ENCODE measurements at places on chromosomes 6 and 20.

DNA sequence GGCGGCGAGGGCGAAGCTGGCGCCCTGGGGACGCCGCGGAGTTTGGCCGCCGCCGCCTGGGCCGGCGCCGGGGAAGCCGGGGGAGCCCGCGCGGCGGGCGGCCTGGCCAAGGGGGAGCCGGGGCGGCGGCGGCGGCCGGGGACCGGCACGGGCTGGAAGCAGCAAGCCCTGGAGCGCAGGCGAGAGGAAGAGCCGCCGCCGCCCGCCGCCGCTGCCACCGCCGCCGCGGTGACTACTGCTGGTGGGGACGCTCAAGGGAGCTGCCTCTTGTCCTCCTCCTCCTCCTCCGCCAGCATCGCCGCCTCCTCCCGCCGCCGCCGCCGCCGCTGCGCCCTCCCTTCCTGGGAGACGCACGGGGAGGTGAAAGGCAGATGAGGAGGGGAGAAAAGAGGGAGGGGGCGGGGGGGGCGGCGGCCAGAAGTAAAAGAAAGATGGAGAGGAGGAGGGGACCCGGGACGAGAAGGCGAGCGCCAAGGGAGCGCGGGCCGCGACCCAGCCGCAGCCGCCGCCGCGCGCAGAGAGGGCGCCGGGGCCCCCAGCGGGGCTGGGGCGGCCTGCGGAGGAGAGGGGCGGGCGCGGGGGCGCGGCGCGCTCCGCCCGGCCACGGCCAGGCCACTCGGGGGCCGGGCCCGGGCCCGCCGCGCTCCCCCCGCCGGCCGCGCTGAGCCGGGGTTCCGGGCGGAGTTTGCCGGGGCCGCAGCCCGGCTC lies 846 bp downstream of the PDE10A start:
- DNase-seq, result no peak

DNA sequence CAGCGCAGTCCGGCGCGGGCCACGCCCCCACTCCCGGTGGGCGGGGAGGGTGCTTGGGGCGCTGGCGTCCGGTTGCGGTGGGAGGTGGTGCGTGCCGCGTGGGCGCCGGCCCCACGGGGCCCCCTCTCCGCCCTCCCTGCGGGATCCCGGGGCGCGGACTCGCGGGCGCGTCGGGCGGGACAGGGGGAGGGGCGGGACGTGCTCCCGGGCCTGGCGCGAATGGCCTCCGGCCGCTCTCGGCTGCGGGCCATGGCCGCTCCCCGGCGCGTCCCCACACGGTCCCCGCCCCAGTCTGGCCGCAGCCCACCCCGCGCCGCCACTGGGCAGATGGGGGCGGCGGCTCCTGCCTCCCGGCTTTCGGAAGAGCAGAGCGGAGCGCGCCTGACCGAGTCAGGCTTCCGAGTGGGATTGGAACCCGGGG lies 771 bp upstream of the PPP1R3G start:
- DNase-seq, result no peak

DNA sequence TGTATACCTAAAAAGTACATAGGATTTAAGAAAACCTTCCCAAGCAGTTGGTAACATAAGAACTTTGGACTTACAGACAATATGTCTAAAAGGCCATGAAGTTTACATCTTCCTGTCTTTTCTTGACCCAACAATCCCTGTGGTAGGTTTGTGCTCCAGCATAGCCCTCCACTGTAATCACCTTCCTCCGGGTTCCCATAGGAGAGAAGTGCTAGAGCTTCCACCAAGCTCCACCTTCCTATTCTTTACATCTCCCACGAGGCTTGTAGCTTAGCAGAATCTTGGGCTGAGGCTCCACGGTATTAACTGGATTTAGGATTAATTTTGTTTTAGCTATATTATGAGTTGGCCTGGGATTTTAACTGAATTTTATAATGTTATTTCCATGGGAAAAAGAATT lies 23.3 kb downstream of the ADGRG6 start:
- DNase-seq, result no peak

DNA sequence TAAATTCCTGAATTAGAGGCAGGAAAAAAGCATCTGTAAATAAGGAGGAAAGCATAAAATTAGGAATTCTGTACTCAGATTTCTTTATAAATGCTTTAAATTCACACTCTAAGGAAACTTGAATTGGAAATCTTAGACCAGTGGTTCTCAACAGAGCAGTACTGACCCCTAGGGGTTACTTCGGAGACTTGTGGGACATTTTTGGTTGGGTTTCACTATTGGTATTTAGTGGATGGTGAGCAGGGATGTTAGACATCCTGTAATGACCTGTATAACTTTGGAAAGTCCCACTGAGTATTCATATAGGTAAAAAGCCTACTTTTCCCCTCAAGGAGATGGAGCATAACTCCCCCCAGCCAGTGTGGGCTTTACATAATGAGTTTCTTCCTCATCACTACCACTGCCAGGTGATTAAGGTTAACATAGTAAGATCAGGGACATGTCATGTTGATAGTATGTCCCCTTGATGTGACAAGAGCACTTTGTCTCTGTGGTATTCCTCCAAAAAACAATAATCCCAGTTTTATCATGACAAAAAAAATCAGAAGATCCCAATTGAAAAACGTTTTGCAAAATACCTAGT lies 31.0 kb downstream of the GLO1 start:
- DNase-seq, result peak; percentile 16

- DNase-seq, result no peak
Observed at GRCh38 chr6:111301946-111302345, 181.1 kb downstream of the REV3L start.

GRCh38 chr20:6180531-6180930 lies 57.7 kb upstream of the FERMT1 start:
- DNase-seq, result no peak

- no peak for DNase-seq
Observed at GRCh38 chr20:57106030-57106682, 160.3 kb downstream of the BMP7 start.

- no peak for DNase-seq
Observed at GRCh38 chr6:2885967-2886735, 17.0 kb downstream of the SERPINB9 start.

DNA sequence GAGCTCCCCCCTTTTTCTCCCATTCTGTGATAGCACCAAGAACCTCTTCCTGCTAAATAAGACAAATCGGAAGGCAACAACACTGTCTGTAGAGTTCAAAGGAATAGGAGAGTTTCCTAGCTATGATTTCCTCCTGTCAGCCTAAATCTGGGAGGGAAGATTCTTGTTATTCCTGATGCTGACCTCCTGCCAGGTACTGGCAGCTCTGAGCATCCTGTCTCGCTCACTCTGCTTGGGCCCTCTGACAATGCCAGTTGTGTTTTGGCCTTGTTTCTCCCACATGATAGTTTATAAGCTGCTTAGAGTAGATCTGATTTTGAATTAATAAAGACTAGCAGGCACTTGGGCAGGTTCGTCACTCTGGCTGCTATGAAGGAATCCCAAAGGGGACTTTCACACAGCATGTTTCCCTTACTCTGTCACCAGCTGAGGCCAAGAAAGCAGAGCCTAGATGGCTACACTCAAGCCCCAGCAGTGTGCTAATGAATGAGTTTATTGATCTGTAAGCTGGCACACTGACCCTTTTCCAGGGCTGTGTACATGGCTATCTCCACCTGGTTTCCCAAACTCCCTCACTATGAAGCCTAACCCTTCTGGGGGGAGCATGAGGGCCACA lies 52.3 kb downstream of the UQCC1 start:
- DNase-seq, result no peak

GRCh38 chr6:140039364-140039763 lies 664.9 kb upstream of the CITED2 start:
- no peak for DNase-seq

GRCh38 chr20:38770546-38770945 lies 22.3 kb downstream of the ACTR5 start:
- no peak for DNase-seq

DNA sequence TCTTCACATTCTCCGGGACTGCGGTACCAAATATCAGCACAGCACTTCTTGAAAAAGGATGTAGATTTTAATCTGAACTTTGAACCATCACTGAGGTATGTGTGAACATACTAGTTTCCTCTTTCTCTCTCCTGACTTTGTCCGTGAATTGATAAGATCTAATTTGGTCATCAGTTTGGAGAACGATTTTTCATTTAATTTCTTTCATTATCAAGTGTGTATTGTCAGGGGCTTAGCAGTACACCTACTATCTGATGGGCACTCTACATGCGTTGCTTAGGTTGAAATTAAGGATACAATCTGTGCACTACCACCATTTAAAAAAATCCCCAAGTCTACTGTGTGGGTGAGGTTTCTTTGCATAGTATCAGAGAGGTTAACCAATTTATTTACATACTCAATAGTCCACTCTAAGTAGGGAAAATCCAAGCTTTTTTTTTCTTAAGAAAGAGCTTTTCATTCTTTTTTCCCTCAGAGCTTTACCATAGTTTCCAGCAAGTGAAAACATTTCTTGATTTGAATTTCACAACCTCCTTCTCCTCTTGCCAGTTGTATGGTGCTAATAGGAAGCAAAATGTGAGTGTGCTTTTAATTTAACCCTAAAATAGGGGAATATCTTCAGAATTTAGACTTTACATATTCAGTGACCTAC lies 105.4 kb upstream of the ESR1 start:
- DNase-seq, result no peak

DNA sequence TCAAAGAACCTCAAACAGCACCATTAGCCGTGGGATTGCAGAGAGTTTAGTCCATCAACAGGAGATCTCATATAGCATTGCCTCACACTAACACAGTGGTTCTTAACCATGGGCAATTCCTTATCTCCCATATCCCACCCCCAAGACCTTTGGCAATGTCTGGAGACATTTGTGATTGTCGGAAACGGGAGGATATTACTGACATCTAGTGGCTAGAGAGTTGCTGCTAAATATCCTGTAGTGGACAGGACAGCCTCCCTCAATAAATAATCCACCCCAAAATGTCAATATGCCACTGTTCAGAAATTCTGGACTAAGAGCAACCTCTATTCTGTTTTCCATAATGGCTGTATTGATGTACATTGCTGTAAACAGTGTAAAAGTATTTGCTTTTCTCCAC lies 210.1 kb upstream of the CCN2 start:
- no peak for DNase-seq

DNA sequence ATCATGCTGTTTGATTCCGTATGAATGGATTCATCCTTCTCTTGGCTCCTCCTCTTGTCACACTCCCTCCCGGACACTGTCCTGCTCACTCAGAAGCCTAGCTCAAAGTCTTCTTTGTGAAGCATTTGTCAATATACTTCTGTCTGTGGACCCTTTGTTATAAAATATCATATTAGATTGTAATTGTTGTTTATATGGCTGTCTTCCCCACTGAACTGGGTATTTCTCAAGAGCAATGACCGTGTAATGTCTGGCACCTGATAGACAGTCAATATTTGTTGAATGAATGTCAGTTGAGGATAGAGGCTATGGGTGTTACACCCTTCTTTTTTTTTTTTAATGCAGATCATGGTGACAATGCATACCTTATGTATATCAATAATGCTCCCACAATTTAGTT lies 335.3 kb downstream of the SOX4 start:
- DNase-seq, result no peak

DNA sequence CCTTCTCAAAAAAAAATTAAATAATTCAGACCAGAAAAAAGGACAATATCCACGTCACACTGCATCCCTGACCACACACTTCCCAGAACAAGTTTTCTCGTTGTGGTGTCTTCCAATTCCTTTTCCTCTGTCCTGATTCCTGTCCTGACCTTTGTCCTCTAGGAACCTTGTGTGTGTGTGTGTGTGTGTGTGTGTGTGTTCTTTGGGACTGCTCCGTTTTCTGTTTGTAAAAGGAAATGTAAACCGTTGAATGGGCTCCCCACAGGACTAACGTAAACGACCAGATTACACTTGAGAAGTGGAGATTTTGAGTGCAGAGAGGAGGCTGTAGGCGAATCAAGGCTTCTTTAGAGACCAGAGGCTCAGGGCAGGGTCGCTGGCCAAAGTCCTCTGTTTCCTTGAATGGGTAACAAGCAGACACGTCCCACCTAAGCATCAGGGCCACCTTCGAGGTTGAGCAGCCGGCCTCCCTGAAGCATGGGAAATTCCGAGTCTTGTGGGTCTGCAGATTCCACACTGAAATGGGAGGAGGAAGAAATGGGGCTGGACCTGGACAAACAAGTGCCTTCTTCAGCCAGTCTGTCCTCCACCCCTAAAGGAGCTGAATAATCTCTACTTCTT lies 7.3 kb downstream of the ZBTB46 start:
- DNase-seq, result no peak

DNA sequence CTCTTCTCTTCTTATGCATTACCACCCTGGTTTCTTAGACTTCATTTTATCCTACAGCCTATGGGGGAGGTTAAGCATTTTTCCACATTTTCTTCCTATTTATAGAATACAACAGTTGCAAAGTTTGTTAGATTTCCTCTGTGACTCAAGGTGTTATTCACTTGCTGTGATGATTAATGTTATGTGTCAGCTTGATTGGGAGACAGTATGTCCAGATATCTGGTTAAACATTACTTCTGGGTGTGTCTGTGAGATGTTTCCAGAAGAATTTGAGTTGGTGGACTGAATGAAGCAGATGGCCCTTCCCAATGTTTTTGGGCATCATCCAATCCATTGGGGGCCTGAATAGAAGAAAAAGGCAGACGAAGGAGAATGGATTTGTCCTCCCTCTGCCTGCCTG lies 131.3 kb downstream of the C6orf118 start:
- DNase-seq, result no peak

- DNase-seq, result peak; percentile 24
Observed at GRCh38 chr6:134517868-134518267, 200.0 kb upstream of the SGK1 start.

DNA sequence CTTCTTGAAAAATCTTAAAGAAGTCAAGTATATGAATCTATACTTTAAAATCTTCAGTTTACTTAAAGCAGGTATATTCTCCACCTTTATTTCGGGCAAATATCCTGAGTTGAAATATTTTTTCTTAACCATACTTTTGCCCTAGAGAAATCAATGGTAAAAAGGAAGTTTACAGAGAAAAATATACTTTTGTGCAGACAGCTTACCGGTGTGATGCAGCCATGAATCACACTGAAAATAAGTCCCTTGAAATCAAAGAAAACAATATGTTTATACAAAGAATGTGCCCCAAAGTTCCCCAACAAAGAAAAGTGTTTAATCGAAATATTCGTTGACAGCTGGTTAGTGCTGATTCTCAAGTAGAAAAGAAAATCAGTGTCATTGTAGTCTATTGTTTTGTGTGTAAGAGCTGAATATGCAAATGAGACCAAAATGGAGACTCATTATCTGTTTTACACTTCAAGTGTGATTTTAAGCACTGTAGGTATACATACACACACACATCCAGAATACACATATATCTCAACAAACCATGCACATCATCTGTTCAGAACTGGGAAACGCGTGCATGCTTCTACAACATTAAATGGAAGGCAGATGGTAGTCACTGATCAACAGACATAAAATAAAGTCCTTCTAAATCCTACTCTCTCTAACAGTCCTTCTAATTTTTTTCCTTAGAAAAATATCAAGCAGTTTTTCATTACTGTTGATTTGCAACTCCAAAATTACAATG lies 73.3 kb downstream of the BTBD9 start:
- no peak for DNase-seq

- DNase-seq, result no peak
Observed at GRCh38 chr6:88823998-88824397, 139.4 kb downstream of the RNGTT start.

GRCh38 chr20:45991616-45992015 lies 17.1 kb upstream of the MMP9 start:
- DNase-seq, result no peak

GRCh38 chr6:2854396-2854982 lies 12.8 kb upstream of the SERPINB1 start:
- no peak for DNase-seq

Measured in muscle of arm (tissue), 14 donors.